ENCODE measurements at places on chromosomes 3 and 15.

- no peak for DNase-seq
Measured at GRCh38 chr3:42302924-42303634, 37.1 kb upstream of the CCK start.

DNA sequence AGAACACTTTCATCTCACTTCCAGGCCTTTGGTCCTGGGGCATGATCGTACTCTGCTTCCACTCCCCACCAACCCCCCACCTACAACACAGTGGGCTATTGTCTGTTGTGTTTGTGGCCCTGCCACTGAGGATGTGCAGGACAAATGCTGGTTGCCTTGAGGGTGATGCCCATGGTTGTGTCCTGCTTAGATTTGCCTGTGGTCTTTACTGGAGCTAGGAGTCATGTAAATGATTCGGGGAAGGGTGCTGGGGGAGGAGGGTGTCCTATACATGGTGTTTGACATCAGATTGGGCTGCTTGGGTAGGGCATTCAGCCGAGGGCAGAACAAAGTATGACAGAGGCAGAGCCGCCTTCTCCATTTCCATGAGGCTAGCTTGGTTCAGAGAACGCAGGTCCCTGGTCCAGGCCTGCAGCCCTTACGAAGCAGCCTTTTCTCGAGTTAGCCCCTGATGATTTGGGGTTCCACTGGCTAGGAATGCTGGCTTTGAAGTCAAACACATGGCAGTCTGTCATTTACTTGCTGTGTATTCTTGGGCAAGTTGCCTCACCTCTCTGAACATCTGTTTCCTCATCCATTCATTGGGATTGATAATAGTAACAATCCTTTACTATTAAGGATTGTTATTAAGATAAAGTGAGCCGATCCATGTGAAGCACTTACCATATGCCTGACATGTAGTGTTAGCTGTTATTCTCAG is 6.9 kb downstream of the CORO2B start:
- no peak for DNase-seq

- DNase-seq = no peak
Measured at GRCh38 chr3:38257583-38257982, 8.0 kb upstream of the SLC22A13 start.

GRCh38 chr3:114775395-114775794 is 371.7 kb downstream of the ZBTB20 start:
- DNase-seq = no peak

DNA sequence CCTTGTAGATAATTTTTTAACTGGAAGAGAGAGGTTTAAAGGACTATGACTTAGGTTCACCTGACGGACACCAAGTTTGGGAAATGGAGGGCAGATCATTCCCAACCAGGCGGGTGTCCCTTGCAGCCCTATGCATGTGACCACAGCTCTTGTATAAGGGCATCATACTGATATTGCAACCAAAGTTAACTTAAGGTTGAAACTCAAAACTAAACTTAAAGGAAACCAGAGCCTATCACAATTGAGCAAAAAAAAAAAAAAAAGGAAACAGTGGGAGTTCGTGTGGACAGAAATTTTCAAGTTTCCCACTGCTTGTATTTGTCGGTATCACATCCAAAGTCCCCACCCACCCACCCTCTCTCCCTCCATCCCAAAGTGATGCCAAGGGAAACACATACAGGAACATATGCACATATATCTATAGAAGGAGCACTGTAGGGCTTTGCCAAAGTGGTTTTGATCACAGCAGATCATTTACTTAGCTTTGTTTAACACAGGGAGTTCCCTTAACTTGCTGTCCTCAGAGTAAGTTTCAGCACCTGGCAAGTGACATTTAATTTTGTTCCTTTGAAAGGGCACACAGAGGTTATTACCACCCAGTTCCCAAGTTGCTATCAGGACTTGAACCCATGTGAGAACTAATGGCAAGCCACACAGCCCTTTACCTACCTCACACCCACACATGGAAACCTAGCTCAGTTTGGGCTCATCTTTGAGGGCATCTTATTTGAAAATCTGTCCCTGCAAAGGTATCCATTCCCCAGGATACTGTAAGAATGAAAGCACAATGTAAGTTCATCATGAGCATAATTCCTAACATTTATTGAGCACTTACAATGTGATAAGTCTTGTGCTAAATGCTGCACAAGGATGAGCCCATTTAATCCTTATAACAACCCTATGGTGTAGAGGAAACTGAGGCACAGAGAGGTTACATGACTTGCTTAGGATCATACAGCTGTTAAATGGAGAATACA is 204.5 kb upstream of the CMC1 start:
- no peak for DNase-seq

GRCh38 chr3:161793194-161793930 is 296.8 kb downstream of the OTOL1 start:
- no peak for DNase-seq

DNA sequence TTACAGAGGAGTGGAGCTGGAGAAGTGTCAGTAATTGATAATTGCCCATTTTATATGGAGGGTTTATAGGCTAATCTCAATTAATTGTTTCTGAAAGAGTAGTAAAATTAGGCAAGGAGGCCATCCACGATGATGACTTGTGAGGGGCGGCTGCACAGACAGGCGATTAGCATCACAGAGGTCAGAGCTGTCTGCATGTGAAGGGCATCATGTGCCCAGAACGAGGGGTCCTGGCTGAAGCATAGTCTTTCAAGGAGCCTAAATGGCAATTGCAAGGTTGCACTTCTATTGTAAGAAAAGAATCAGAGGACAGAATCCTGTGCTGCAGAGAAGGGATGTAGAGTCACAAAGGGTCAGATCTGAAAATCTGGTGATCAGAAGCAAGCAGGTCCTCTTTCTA is 196.6 kb downstream of the EBLN2 start:
- DNase-seq = no peak

- no peak for DNase-seq
Measured at GRCh38 chr3:160784853-160785252, 28.8 kb downstream of the PPM1L start.

DNA sequence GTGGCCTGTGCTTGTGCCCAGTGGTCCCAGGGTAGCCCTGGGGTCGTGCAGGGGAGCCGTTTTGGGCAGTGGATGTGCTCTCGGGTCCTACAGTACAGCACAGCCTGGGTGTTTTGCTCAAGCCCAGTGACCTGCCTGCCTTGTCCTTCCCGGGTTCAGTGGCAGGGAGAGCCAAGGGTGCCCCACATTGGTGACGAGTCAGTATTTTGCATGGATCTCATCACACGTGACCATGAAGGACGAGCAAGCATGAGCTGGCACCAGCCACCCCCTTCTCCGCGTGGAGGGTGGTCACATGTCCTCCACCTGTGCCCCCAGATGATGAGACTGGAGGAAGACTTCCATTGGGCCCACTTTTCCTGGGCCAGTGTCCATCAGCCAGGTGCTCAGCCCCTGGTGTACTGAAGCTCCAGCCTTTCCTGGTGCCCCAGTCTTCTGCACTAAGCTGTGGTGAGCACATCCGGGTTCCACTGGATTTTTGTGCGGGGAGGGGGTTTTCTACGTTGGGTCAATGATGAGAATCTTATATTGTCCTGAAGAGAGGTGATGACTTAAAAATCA is 197.5 kb downstream of the UBE3A start:
- DNase-seq = no peak

- no peak for DNase-seq
Measured at GRCh38 chr3:186979852-186980251, 49.5 kb downstream of the ST6GAL1 start.

GRCh38 chr15:69593981-69594966 is 141.7 kb downstream of the RPLP1 start:
- no peak for DNase-seq

GRCh38 chr15:91238644-91239425 is 138.8 kb downstream of the SV2B start:
- no peak for DNase-seq

GRCh38 chr3:37859354-37859753 is 2.3 kb upstream of the CTDSPL start:
- no peak for DNase-seq

GRCh38 chr3:191005790-191006189 is 143.3 kb upstream of the GMNC start:
- no peak for DNase-seq

- DNase-seq = no peak
Measured at GRCh38 chr15:58311556-58311955, 120.2 kb upstream of the LIPC start.

DNA sequence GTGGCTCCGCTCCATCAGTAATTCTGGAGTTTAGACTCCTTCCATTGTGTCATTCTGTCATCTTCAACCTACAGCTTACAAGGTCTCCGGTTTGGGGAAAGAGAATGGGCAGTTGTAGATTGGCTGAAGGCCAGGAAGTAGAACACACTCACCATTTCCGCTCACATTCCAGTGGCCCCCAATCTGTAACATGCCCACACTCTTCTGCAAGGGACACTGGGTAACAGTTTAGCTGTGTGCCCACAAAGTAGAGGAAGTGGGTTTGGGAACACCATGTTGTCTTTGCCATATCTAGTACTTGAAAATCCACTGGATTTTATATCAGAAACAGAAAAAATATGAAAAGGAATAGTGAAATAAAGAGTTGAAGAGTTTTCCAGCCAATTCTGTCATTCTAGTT is 153.5 kb downstream of the SV2B start:
- DNase-seq = no peak

DNA sequence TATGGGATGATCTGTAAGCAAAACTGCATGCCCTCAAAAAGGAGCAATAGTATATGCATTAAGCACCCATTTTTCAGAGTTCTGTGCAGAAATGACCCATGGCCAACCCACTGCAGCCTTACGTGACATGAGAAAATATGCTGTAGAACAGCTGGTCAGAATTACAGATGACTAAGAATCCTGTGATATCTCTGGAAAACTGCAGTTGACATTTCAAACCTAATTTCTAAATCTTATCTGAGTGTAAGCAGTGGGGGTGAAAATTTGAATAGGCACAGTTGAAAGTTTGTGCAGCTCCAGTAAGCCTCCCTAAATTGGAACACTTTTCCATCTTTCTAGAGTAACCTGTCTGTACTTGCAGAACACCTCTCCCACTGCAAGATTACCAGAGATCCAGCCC is 28.7 kb upstream of the COL6A6 start:
- no peak for DNase-seq

DNA sequence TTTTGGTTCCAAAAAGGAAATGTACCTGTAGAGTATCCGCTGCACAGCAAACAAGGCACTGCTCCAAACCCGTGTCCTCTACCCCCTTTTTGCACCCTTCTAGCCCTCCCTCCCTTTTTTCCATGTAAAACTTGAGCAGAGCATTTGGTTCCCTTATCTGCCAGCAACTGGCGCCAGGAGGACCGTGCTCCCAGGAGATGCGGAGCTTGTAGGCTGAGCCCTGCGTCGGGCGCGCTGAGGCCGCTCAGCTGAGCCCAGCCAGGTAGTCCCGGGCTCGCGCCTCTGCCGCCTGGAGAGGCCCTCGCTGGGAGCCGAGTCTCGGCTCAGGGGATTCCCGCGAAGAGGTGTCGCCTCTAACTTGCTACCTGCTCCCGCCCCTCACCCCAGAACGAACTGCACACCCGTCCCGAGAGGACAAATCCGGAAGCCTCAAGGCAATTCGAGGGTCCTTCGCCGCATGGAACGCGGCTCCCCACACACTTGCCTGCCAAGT is 575 bp downstream of the TRPM7 start:
- DNase-seq = peak; percentile 49

DNA sequence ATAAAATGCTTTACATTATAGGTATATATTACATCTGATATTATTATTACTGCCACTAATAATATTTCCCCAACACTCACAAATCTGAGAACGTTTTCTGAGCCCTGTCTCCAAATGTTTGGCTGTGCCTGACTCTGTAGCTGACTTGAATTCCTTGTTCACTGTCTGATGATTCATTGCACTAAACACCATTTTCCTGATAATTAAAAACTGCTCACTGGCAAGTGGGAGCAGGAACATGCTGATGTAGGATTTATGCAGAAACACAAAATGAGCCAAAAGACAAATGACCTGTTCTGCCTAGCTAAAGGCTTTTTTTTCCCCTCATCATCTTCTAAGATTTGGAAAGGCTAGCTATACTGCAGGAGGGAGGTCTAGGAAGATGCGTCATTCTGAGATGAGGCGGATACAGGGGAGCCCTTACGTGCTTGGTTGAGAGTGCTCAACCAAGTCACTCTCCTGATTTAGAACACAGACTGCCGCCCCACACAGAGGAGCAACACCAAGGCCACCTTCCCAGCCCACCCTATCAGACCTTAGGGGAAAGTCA is 380.7 kb downstream of the EPHB1 start:
- no peak for DNase-seq

DNA sequence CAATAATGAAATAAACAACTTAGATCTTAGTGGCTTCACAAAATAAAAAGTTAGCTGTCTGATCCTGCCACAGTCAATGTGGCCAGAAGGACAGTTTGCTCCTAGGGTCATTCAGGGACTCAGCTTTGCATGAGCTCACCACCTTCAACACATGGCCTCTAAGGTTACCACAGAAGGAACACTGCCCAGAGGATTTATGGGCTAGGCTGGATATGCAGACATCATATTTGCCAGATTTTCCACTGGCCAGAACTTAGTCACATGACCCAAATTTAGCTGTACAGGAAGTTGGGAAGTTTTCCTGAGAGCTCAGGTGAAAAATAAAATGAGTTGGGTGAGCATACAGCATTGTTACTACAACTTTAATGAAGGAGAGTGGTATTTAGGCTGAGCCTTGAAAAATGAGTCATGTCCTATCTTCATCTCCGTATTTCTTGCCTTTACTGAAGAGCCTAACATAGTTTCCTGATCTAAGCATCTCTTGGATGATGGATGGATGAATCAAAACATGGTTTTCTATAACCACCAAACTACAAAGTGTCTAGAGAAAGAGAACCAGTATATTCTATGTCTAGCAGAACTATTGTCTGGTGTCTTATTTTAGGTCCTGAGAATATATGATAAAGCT is 54.9 kb upstream of the TMEM108 start:
- no peak for DNase-seq

DNA sequence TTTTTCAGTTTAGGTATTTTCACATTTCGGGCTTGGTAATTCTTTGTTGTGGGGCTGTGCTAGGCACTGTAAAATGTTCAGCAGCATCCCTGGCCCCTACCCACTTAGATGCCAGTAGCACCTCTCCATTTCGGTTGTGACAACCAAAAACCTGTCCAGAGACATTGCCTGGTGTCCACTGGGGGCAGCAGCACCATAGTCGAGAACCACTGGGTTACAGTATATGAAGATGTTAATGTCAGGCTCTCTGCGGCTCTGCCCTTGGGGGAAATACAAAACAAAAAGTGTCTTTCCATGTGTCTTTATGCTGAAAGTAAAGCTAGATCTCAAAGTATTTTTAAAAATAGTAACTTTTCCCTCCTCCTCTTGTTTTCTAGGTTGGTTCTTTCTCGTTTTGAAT is 177.2 kb downstream of the ITPR1 start:
- no peak for DNase-seq

- DNase-seq = no peak
Measured at GRCh38 chr3:10337323-10338163, 16.6 kb upstream of the SEC13 start.

GRCh38 chr3:129940086-129940485 is 34.4 kb upstream of the TRH start:
- no peak for DNase-seq

GRCh38 chr3:173737167-173737808 is 339.7 kb downstream of the NLGN1 start:
- no peak for DNase-seq

- DNase-seq = no peak
Measured at GRCh38 chr15:41935566-41936020, 36.8 kb downstream of the EHD4 start.

- DNase-seq = no peak
Measured at GRCh38 chr3:170128259-170128976, 53.1 kb downstream of the PHC3 start.

GRCh38 chr15:31323627-31324026 is 3.0 kb upstream of the KLF13 start:
- no peak for DNase-seq

GRCh38 chr15:85760049-85760448 is 34.7 kb downstream of the KLHL25 start:
- DNase-seq = no peak

- no peak for DNase-seq
Measured at GRCh38 chr15:40906991-40907802, 12.9 kb downstream of the VPS18 start.
